ENCODE measurements at places on chromosomes 1 and 21.
A peak's percentile ranks its signal among the peaks of the same experiment; 100 is the strongest.

DNA sequence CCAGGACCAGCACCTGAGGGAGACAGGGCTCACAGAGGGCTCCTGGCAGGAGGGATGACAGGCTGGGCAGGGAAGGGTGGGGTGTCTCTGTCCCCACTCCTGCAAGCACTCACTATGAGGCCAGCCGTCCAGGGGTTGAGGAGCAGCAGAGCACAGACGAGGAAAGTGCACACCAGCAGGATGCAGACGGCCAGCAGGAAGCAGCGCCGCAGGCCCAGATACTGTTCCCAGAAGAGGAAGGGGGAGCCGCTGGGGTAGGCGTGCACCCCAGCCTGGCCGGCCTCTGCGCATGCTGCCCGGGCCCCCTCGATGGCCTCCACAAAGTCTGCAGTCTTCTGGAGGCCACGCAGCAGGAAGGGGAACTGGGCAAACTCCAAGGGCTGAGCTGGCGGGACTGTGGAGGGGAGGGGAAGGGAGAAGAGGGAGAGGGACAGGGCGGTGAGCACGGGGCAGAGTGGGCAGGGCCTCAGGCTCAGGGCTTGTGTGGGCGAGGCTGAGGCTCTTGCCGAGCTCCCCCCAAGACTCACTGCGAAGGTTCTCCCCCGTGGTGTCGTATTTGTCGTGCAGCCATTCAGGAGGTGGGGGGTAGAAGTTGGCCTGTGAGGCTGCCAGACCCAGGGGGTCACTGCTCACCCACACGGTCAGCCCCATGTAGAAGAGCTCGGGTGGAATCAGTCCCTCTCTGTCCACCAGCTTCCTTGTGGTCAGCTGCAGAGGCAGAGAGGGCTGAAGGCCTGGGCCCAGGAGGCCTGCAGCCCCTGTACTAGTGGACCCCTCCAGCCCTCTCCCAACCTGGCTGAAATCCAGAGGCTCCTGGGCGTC lies 16.5 kb downstream of the PTCH2 start:
- DNase-seq = no peak

DNA sequence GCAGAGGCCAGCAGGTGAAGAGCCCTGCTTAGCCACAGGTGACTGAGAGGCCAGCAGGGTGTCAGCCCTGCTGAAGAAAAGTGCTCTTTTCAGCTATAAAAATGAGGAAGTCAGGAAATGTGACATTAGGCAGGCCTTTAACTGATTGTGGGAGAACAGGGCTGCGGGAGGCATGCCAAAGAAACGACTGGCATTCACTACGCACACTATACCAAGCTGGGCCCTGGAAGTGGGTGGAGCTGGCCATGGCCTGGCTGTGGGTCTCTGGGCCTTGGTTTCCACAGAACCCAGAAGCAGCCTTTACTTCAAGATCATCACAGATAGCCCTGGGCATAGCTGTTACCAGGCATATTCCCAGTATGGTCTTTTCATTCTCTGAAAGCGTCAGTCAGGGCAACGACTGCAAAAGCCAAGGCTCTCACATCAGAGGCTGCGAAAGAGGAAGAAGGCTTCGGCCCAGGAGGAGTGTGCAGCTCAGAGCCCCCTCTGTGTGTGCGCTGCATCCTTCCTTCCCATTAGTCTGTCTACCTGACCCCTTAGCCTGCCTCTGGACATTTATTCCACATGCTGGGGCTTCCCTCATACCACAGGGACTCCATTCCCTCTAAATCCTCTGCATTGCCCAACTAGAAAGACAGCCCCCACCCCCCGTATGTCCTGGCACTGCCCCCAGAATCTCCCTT lies 14.3 kb downstream of the SLC2A1 start:
- no peak for DNase-seq

DNA sequence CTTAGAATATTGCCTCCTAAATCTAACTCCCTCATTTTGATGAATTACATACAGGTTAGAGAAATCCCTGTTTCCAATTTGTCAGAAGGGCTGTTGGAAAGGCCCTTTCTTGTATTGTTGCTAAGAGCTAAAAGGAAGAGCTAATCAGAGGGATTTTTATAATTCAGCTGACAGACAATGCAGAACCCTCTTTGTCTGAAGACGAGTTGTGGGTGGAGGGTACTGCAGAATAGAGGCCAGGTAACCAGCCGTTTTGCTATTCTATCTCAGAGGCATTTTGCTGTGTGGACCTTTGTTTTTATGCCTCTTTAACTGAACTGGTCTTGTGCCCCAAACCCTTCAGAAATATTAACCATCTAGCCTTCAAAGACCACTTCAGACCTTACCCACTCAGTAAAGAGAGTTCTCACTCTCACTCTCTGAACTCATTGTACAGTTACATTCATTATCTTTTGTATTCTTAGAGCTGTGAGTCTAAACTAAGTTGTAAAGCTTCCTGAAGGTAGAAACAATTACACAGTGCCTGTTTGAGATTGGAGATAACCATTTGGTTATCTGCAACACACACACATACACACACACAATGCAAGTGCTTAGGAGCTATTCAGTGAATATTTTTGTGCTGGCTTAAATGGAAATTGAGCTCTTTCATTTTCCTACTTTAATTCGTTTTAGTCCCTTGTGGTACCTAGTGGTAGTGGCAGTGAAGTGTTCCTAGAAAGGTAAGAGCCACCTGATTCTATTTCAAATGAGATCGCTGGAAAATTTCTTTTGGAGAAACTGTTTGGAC lies 19.7 kb downstream of the KPNA6 start:
- no peak for DNase-seq

DNA sequence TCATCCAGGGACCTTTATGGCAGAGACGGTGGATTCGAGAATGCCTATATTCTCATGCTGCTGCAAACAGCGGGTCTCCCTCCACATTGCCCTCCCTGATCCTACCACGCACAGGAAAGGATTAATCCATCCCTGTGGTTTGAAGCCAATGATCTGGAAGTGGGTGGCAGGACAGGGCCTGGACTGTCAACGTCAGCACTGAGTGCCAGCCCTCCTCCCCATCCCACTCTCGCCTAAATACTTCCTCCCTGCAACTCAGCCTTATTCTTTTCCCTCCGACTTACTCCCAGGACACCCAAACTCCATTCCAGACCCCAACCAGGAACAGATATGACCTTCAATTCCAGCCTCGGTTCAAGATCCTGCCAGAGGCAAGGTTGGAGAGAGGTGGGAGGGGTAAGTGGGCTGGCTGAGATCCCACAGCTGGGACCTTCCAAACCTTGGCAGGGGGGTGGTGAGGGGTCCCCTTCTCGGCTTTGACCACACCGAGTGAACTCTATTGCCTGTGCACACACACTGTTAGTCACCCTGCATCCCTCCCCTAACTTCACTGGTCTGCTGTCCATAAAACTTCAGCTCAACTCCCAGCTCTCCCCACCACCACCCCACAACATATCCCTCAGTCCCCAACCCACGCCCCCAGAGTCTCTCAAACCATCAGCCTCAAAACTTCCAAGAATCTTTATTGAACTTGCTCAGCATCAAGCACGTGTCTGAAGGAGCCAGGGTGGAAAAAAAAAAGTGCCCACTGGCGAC lies 2.4 kb upstream of the S100A5 start:
- DNase-seq = no peak

- DNase-seq = no peak
Measured at GRCh38 chr1:167486090-167486824, 32.1 kb downstream of the CD247 start.

GRCh38 chr1:247182994-247183393 lies 11.2 kb upstream of the ZNF124 start:
- DNase-seq = no peak

- no peak for DNase-seq
Measured at GRCh38 chr1:185363205-185363604, 46.2 kb upstream of the IVNS1ABP start.

DNA sequence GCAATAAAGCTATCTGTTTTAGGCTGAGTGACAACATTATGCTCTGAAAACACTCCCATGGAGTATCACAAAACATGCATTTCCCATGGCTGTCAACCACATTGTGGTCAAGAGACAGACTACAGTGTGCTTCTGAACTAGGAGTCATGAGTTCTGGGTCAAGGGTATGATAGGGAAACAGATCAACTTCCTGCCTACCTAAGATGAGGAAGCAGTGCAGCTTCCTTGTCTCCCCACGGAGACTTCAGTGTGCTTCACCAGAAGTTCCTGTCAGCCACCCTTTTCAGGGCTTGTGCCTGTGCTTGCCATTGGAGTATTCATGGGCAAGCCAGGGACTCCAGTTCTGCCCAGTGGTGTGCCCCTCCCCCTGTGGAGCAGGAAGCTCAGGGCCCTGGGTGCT lies 19.9 kb downstream of the LCE3E start:
- DNase-seq = no peak

DNA sequence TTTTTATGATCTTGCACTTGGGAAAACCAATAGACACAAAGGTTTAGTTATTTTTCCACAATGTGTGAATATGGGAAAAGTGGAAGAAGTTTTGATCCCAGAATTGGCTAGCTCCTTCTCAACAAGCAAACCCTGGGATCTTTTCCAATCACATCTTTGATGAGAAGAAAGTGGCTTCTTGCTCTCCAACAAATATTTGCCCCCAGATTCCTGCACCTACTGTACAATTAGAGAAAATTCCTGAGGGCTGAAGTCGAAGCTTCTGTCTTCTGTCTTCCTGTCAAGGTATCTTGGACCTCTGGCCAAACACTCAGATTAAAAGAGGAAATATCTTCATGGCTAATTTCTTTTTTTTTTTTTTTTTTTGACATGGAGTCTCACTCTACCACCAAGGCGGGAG lies 113.1 kb upstream of the SLC45A1 start:
- DNase-seq = no peak

- DNase-seq = no peak
Measured at GRCh38 chr1:3192361-3192760, 123.4 kb downstream of the PRDM16 start.

DNA sequence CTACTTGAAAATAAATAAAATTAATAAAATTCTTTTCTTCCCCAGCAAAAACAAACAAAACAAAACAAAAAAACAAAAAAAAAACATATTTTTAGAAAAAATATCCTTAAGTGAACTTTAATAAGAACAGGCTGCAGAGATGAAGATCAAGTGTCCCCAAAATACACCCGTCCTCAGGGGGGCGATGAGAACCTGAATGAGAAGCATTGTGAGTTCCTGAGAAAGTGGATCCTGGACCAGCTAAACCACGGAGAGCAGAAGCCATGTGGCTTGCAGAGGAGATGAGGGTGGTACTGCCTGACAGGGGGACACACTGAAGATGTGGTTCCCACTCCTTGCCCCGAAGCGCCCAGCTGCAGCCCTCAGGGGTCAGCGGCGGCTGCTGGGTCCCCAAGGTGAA lies 89.3 kb downstream of the ITPKB start:
- DNase-seq = no peak

DNA sequence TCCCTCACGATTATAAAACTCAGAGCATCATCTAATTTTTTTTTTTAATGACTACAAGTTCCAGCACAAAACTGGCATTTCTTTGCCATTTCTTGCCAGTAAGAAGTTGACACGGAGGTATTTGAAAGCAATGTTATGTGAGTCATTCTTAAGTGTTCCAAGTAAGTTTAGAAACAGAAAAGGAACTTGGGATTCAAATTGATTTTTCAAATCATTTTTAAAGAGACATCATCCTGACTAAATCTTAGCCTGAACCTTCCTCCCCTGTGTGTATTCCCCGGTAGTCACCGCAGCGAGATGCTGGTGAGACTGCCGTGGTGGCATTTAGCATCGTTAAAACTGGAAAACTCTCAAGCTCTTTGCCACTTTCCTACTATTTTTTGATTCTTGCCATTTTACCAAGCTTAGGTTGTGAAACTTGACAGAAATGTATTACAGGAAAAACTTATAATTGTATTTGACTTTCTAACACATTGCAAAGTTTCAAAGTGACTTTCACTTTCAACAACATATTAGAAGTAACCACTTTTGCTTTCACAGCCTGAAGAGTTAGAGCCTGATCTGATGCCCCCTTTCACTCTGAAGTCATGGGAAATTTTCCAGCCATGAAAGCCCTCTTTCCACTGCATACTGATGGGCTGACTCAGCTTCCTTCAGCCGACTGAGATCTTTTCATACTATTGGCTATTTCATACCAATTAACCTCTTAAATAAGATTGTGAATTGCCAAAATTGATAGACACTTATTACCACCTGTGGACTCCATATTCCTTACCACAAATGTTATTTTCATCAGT lies 61.4 kb downstream of the OLFML2B start:
- peak; percentile 68 for DNase-seq

DNA sequence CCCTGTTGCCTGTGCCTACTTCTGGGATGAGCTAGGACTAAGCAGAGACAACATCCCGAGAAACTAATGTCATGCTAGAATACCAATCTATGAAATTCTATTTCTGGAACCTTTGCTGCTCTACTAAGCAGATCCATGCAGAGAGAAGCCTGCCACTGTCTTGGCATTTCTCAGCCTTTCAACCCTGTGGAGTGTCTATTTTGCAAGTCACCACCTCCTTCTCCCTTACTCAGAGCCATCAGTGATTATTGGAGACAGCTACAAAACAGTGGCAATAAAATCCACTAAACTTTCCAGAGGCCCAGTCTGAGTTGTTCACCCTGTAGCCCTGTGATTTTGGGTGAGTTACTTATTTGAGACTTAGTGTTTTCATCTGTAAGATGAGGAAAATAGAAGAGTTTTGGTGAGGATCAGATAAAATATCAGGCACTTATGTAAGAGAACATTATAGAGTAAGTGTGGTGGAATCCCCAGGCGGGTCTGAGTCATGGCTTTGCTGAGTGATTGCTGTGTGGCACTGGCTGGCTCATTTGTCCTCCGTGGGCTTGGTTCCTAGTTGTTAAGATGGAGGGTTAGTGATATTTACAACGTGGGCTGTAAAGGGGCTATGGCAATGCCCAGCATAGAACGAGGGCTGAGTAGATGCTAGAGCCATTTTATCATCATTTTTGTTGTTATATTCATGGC lies 61.1 kb downstream of the FMN2 start:
- no peak for DNase-seq

DNA sequence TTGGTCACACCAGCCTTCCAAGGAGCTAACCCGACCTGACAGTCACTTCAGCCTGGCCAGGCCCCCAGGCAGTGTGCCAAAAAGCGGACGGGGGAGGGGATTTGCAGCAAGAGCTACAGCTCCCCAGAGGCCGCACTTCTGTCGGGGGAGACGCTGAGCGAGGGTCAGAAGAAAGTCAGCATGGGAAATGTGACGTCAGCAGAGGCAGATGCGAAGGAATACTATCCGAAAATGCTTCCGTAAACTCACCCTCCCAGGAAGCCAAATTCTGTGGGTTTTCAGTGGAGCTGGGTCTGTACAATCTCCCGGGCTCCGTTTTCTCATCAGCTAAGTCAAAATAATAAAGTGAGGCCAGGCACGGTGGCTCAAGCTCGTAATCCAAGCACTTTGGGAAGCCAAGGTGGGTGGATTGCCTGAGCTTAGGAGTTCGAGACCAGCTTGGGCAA lies 28.5 kb upstream of the ECE1 start:
- DNase-seq = no peak

DNA sequence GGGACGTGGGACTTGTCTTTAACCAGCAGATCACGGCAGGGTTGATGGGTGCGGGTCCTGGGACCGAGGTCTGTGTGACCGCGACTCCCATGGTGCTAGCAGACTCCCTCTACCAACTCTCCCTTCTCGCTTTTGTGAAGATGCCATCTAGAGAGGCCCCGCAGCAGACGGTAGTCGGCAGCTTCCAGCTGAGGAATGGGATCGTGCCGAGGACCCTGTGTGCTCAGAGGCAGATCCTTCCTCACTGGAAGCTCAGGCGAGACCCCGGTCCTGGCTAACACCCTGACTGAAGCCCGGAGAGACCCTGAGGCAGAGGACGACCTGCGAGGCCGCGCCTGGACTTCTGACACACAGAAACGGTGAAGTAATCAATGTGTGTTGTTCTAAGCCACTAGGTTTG lies 12.5 kb upstream of the SPATC1L start:
- DNase-seq = no peak

- DNase-seq = no peak
Measured at GRCh38 chr1:206581571-206581981, 30.7 kb downstream of the EIF2D start.

- DNase-seq = peak; percentile 21
Measured at GRCh38 chr1:248821101-248821500, 4.6 kb downstream of the SH3BP5L start.

Measured in mammary epithelial cell (primary cell).